ENCODE measurements at places on chromosomes 1 and 21. TPM values are rescaled to one million over a fixed set of nuclear protein-coding genes. Genes with fewer than 3 reads are reported as not detected.

Gene XKR8
- total RNA-seq = 4.9 TPM

Gene ACTL8
- total RNA-seq = 0.55 TPM

GRCh38 chr1:203930342-203930741 is 68.9 kb downstream of the SNRPE start:
- DNase-seq = no peak

DNA sequence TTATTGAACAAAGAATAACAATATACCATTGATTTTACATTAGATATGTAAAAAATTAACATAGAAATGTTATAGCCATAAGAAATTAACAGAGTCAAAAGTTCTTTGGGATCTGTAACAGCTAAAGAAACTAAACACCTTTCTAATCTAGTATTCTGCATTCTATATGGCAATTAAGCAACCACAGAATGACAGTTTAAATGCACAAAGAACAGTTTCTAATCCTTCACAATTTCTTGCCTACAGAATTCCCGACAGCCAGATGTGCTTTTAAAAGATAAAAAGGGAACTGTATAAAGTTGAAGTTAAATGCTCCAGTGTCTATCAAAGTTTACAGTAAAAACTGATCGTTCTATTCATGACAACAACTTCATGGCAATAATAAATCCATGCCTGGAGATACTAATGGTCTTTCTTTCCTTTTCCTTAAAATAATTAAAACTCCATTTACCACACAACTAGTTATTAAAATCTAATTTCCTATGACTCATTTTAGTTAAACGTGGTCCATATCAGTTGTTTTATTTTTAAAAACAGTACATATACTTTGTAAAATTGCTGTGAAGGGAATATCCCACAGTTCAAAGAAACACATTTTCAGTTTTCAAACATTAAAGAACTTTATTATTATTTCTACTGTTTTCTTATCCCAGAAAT is 110.2 kb downstream of the EIF4G3 start:
- DNase-seq = no peak

GRCh38 chr1:26368006-26368405 is 4.5 kb downstream of the ZNF683 start:
- no peak for DNase-seq
